Heart right ventricle (tissue), 16 donors: ENCODE measurements at places on chromosomes 7 and 10. TPM values are rescaled to one million over a fixed set of nuclear protein-coding genes. Genes with fewer than 3 reads are reported as not detected.

- no peak overlapping the region for H3K4me3 ChIP-seq
- no peak for DNase-seq
- H3K27ac ChIP-seq: no peak overlapping the region
- H3K36me3 ChIP-seq: no peaks in the 10 kb centered on the region
- no peaks in the 10 kb centered on the region for H3K4me1 ChIP-seq
Measured at GRCh38 chr7:142412551-142413193, 154.8 kb upstream of the PRSS58 start.

- H3K4me1 ChIP-seq: no peaks in the 10 kb centered on the region
- no peak overlapping the region for H3K27ac ChIP-seq
Measured at GRCh38 chr7:134623193-134623592, 23.5 kb upstream of the BPGM start.

AKR1D1 gene
- not detected for total RNA-seq

BBS9 gene
- total RNA-seq: 8.6 TPM

AGAP9 gene
- 3.8 TPM for total RNA-seq
